ENCODE measurements at places on chromosomes 6 and 20.

GRCh38 chr6:101344885-101345284 is 48.6 kb upstream of the GRIK2 start:
- no peak for DNase-seq

- DNase-seq, result no peak
These were observed 63.5 kb downstream of the GCNT2 start for GRCh38 chr6:10584607-10585006.

DNA sequence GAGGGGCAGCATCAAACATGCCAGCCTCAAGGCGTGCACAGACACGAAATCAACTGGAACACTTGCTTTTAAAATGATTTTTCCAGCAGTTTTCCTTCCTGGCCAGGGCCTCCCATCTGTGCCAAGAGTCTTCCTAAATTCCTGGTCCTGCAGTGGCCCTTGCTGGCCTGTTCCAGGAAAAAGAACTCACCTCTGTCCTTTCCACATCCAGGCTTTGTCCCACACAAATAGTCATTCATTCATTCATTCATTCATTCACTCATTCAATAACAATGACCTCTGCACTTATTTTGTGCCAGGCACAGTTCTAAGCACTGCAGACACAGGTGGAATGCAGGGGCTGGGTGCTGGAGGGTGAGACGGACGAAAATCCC is 89.0 kb upstream of the CCDC167 start:
- no peak for DNase-seq

- no peak for DNase-seq
These were observed 168.3 kb upstream of the SPACA1 start for GRCh38 chr6:87879132-87879861.

GRCh38 chr6:126941751-126942150 is 176.7 kb upstream of the RSPO3 start:
- DNase-seq, result no peak

- DNase-seq, result no peak
These were observed 26.2 kb upstream of the PNPLA1 start for GRCh38 chr6:36243562-36244212.

DNA sequence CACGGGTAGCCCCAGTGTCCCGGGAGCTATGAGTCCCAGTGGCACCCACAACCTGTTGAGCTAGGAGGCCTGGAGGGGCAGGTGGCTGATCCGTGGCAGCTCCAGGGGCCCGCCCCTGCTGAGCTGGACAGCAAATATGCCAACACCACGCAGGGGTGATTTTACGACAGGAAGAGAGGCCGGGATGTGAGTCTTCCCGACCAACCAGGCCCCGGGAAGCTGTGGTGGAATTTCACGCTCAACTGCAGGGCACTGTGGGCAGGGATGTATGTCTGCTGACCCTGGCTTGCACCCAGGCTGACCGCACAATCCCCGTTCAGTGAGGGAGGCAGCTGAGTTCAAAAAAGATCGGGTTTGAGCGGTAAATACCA is 183.9 kb downstream of the ERMARD start:
- DNase-seq, result no peak

DNA sequence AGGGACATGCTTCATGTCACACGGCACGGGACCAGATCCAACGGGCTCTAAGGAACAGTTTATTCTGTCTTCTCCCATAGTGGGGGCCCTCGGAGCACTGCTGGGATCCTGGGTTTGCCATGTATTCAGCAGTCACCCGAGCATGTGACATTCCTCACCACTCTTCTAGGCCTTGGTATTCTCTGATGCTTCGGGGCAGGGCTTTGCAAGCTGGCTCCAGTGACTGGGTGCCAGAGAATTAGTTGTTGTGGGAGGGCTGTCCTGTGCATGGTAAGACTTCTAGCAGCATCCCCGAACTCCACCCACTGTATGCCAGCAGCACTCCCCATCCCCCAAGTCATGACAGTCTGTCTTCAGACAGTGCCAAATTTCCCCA is 5.4 kb downstream of the CCN5 start:
- DNase-seq, result no peak

Data from mammary epithelial cell (primary cell).